ENCODE measurements at places on chromosomes 3 and 15.
A peak's percentile ranks its signal among the peaks of the same experiment; 100 is the strongest.

GRCh38 chr15:43292375-43293078, 25.8 kb upstream of the TGM5 start:
- no peak for DNase-seq

DNA sequence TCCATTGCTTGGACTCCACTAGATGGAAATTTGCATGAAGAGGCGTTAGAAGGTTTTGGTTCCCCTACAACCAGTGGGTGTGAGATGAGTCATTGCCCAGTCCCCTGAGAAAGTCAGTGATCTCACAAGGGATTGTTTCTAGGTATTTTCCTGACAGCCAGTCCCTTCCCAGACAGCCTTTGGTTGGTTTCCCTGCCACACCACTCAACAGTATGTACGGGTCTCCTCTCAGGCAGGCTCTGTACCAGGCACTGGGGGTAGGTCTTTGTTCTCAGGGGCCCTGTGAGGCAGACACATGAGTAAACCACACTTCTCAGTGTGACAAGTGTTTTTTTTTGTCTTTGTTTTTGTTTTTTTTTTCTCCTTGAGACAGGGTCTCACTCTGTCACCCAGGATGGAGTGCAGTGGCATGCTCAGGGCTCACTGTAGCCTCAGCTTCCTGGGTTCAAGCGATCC, 4.0 kb downstream of the LAMP3 start:
- no peak for DNase-seq

- no peak for DNase-seq
These were observed 548.1 kb upstream of the LMCD1 start for GRCh38 chr3:7953449-7954014.

GRCh38 chr15:53576841-53577240, 182.6 kb downstream of the WDR72 start:
- DNase-seq = no peak

GRCh38 chr15:39125226-39125625, 455.7 kb upstream of the THBS1 start:
- DNase-seq = no peak

DNA sequence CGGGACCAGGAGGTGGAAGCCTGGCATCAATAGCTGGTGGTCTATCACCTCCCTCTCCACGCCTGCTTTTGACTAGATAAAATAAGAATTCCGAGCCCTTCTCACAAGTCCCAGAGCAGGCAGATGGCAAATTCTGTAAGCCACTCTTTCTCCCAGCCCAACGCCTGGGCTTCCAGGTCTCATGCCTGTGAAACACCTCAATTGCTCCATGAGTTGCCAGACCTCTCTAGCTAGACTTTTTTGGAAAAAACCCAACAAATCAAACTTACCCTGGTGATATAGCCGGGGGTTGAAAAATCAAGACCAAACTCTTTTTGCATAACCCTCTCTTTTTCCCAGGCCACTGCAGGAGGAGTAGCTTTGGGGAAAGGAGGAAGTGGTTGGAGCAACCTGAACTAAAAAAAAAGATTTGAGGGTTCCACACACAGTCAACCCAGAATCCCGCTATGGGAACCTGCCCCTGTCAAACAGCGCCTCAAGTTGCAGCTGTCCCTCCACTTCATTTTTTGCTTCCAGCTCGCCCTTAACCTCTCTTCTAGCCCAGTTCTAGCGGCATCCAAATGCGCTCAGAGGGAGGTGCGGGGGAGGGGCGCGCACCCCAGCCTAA, 7.0 kb downstream of the BHLHE40 start:
- DNase-seq = no peak

DNA sequence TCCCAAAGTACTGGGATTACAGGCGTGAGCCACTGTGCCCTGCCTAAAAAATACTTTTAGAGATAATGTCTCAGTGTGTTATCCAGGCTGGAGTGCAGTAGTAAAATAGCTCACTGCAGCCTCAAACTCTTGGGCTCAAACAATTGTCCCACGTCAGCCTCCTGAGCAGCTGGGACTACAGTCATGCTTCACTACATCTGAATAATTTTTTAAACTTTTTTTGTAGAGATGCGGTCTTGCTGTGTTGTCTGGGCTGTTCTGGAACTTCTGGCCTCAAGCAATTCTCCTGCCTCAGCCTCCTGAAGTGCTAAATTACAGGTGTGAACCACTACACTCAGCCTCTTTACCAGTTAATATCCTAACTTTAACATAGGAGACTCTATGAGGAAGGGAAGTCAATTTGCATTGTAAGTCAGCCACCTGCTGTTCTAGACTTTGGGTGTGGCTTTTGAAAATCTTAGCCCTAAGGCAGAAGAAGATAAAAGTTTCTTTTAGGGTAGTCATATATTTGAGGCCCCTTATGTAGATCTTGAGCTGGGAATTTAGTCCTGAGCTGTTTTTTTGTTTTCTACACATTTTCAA, 78.2 kb upstream of the RASGRP1 start:
- DNase-seq = no peak

- no peak for DNase-seq
These were observed 194.1 kb upstream of the ARHGEF26 start for GRCh38 chr3:153927107-153927506.

- no peak for DNase-seq
These were observed 53.9 kb downstream of the ROPN1B start for GRCh38 chr3:126022741-126023359.

- DNase-seq = peak; percentile 84
These were observed 74.6 kb downstream of the ITGB5 start for GRCh38 chr3:124812291-124813265.

GRCh38 chr15:75532413-75533250, 46.5 kb downstream of the PTPN9 start:
- peak; percentile 68 for DNase-seq

DNA sequence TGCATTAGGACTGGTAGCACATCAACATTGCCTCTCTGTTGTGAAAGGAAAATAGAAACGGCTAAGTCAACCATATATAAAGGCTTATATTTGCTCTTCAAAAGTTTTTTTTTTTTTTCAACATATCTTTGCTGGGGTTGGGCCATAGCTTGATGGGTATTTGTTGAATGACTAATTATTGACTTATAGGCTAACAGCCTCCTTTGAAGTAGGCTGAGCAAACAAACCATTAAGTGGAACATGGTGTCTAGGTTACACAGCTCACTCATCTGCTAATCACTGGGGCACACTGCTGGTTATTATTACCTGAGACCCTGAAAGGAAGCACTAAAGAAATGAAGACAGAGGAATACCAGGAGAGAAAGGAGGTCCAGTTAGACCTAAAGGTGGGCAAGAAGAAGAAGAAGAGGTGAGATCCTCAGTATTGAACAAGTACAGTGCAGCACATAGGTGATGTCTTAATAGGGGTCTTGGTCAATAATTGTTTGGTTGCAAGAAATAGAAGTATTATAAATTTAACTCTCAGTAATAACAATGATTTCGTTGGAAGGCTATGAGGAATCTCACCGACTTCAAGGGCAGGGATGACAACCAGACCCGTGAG, 139.4 kb downstream of the RPLP1 start:
- no peak for DNase-seq

GRCh38 chr15:58040150-58040549, 25.4 kb downstream of the ALDH1A2 start:
- no peak for DNase-seq

DNA sequence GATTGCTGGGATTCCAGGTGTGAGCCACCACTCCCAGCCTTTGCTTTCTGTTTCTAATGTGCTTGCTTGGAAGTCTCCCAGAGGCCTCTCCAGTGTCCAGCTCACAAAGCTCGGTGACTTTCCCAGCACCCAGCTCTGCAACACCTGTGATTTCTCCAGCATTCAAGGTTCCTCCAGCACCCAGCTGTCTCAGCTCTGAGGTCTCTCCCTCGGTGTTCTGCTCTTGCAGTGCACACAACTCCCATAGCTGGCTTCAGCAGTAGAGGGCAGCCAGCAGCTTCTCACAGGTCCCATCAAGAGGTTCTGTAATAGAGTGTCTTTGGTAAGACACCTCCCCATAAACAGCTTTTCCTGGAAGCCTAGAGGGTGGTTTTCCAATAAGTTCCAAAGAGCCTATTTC, 75.1 kb downstream of the GRM7 start:
- no peak for DNase-seq

- no peak for DNase-seq
These were observed 532.5 kb upstream of the KCNMB2 start for GRCh38 chr3:178003756-178004155.

DNA sequence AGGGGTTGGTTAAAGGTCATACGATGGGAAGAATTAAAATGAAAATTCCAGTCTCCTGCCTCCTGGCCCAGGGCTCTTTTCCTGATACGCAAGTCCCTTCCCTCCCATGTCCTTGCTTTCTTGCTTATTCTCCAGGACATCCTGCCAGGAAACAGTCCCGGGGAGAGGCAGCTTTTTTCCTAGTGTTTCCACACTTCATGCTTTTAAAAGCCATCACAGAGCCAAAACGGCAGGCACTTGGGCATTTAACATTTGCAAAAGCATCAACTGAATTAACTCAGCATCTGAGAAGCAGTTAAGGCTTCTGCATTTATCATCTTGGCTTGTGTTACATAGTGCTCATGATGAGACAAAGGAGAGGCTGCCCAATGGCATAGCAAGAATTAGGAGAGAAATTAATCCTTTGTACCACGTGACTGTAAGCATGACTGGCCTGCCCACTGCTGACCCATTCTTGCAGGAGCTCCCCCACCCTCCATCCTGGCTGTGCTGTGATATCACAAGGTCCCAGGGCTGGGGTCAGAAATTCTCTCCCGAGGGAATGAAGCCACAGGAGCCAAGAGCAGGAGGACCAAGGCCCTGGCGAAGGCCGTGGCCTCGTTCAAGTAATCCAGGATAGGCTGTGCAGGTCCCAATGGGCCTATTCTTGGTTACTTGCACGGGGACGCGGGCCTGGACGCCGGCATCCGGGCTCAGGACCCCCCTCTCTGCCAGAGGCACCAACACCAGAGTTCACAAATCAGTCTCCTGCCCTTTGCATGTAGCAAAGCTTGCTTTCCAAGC, 21.6 kb upstream of the VILL start:
- DNase-seq = no peak

GRCh38 chr15:69997161-69997485, 100.6 kb downstream of the TLE3 start:
- no peak for DNase-seq

DNA sequence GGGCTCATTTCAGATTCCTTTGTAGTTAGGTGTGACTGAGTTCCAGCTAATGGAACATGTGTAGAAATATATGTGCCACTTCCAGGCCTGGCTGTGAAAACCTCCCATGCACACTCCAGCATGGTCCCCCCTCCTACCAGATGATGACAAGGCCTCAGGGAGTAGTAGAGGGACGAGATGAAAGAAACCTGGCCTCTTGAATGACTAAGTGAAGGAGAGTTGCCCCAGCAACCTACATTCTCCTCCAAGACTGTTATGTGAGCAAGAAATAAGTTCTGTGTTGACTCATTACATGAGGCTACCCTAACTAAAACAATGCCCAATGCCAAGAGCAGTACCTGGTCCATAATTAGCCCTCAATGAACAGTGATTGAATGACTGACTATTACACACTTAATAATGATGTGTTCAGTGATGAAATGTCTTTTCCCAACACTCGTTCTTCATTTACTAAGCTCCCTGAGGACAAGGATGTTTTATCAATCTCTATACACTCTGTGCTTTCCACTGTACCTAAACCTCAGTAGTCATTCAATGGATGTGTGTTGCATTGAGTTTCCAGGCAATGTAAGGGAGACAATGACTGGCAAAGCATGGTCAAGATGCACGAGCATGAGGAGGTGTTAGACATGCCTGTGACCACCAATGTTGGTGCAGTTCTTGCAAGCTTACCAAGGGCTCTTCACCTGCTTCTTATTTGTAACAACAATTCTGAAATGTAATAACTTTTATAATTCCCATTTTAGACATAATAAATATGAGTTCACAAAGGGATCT, 62.0 kb upstream of the BCL6 start:
- DNase-seq = no peak

DNA sequence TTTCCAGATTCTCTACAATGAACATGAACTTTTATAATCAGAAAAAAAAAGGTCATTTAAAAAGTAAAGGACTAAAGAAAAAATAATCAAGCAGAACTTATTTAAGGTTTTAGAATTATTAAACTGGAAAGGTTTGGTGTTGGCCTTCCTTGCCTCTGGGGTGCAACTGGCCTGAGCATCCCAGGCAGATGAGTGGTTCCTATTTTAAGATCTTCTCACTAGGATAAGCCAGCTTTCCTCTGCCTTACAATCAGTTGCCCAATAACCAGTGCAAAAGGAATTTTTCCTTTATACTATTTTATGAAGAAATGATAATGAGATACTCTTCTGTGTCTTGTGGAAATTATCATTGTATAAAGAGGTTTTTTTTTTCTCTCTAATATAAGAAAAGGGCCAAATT, 56.6 kb downstream of the SEC22A start:
- DNase-seq = no peak

DNA sequence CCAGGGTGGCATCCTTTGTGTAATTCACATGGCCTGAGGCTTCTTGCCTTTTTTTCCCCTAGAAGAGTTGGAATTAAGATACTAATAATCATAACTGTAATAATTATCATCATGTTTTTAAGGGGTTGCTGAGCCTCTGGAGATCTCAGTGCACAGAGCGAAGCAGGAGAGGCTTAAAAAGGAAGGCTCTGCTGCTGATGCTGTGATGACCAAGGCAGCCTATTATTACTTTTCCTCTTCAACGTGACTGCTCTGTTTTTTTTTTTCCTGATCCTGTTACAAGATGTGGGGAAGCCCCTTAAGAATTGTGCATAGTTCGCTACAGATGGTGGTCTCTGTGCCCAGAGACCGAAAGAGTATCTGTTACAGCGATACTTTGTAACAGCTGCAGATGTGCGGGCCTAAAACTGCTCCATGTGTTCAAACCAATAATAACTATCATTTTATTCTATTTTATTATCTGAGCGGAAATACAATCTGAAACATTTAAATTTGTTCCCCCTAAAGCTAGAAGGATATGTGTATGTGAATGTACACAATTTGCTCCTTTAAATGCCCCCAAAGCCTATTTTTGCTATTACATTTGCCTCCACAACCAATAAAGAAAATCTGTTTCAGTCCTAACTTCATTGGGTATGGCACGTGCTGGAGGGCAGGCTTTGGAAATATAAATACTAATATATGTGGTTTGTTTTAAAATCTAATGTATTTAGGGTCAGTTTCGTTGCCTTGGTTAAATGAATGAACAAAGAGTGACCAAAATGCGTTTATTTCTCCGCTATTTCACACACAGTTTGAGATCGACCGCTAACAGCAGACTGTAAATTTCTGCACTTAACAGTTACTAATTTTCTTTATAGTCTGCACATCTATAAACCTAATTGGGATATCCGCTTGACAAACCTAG, 4.6 kb downstream of the SHOX2 start:
- DNase-seq = no peak
